ENCODE measurements at places on chromosomes 16 and 17.

DNA sequence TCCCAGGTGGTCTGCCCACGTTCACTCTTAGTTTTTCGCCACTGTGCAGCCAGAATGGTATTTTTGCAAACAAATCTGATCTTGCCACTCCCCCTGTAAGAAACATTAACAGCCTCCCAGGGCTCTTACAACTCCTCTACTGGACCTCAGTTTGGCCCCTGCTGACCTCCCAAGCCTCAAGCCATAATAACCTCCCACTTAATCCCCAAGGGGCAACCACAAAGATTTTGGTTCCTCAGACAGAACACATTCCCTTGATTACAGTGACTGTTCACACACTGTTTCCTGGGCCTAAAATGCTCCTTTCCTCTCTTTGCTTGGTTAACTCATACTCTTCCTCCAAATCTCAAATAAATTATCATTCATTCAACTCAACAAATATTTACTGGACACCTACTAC lies 21.5 kb upstream of the CD300E start:
- no peak for DNase-seq

DNA sequence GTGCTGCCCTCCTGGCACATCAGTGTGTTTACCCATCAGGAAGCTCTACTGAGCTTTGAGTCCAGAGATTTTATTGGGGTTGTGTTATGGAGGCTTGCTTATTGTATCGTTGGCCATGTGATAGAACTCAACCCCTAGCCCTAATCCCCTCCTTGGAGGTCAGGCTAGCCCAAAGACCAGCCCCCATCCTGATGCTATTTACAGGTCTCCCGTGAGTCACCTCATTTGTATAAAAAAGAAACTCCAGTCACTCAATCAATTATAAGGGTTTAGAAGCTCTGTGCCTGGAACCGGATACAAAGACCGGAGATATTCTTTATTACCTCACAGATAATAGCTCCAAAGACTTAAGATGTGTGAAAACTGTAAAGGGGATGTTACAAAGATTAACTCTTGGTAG lies 405.9 kb downstream of the CNTNAP4 start:
- DNase-seq = no peak

DNA sequence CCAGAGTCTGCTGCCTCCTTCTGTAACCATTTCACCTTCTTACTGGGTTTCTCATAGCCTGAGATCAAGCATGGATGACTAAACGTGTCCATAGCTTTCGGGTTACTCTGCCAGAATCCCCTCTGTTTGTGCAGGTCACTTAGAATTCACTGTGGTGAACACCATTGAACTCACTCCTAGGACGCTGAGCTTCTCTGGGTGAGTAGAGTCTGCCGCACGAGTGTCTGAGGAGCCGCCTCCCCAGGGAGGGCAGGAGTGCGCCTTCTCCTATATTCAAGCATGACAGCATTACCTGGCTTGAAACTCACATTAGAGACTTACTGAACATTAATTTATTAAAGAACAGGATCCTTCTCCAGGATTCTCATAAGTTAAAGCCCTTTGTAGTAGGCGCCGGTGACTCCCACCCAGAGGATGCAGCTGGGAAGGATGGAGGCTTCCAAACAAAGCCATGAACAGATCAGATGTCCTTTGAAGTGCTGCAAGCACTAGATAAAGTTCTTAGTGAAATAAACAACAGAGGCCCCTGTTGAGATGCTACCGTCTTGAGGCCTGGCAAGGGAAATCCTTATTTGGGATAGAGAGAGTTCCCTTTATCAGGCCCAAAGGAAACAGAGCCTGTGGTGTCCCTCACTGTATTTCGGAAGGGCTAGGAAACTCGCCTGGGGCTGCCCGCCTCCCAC lies 144.6 kb upstream of the PLCG2 start:
- DNase-seq = peak; percentile 12

GRCh38 chr17:17073030-17073564 lies 30.8 kb downstream of the MPRIP start:
- no peak for DNase-seq

- peak; percentile 92 for DNase-seq
Observed at GRCh38 chr17:7308625-7309433, 1.4 kb downstream of the EIF5A start.

- DNase-seq = no peak
Observed at GRCh38 chr16:80449392-80449791, 91.4 kb upstream of the DYNLRB2 start.
